ENCODE measurements at places on chromosomes 4 and X.

DNA sequence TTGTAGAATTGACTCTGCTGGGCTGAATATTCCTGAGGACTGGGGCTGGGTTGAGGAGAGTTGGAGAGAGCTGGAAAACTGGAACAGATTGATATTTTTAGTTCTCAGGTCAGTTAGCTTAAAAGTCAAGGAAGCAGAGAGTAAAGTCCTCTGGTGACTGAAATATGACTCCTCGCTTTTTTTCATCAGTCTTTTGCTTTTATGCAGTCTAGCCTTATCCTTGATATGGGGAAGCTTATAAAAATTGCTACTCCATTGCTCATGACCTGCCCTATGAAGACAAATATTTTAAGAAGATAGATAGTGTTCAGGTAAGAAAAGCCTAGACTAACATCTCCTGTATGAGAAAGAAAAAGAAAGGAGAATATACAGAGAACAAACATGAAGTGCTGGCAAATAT is 152.7 kb downstream of the C4orf33 start:
- no peak for DNase-seq

DNA sequence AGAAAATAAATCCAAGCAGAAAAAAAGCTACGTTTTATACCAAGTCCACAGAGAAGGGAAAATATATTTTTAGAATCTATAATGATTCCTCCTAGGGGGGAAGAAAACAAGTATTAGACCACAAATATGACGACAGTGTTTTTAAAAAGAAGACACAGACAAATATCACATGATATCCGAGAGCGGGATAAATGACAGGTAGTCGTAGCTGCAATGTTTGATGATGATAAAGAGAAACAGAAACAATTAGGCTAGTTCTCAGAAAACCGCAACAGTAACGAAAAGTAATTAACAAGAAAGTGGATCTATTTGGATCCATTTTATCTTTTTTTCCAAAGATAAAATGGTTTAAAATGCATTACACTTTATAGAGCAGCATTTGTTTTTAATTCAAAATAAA is 918 bp downstream of the HAUS3 start:
- DNase-seq: peak; percentile 66

GRCh38 chr4:76570141-76570973 is 135.3 kb downstream of the SHROOM3 start:
- DNase-seq: no peak

- no peak for DNase-seq
Observed at GRCh38 chrX:150715184-150715583, 22.0 kb downstream of the MTMR1 start.

- no peak for DNase-seq
Observed at GRCh38 chrX:123818243-123818642, 41.6 kb upstream of the XIAP start.

DNA sequence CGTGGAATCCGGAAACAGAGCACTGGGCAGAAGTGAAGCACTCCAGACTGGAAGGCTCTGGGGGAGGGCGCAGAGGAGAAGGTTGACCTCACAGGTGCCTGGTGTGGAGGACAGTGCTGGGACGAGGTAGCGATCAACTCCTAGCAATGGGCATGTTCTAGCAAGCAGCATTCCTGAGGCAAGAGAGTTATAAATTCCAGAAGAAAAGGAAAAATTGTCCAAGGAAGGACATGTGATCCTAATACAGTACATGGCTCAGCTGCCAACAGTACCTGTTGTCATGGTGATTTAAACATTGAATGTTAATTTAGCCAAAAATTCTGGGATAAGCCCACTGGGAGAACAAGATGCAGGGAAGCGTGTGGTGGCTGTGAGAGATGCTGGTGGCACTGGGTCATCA is 8.2 kb downstream of the ARHGAP4 start:
- no peak for DNase-seq

DNA sequence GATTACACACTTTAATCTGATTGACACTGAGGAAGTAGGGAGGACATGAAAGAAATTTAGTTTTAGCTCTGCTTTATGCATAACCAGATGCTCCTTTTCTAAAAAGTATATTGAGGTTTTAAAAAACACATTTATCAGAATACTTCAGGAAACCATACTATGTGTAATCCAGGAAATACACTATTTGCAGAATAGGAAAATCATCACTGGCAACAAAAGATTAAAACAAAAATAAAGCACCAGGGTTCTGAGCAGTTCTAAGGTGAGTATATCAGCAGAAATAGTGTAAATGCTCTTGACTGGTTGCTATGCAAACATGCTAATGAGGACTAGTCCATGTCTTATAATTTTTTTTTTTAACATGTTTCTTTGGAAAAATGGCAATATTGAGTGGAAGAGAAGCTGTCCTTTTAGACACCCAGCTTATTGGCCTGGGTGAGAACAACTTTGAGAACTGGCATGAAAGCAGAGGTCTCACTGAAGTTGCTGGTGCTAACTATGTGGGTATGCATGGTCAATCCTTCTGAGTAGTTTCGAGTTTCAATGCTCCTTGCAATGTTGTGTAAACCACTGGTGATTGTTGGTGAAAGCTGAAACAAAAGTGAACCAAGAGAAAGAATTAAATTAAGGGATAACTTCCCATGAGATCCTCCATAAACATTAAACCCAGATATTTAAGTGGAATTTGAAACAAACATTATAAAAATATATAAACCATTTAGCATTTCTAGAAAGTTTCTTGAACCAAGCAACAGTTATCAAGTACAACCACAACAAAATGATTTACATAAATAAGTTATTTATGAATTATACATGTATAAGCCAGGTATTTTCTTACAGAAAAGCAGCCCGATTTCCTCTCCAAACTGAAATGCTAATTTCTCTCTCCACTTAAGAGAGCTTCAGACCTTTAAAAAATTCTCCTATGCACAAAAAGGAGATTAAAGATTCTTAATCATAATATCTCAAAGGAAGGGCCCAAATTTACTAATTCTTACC is 20.4 kb upstream of the SCD5 start:
- DNase-seq: no peak

GRCh38 chr4:158169931-158170690 is 2.7 kb downstream of the GASK1B start:
- no peak for DNase-seq

- no peak for DNase-seq
Observed at GRCh38 chrX:127038065-127038464, 218.5 kb downstream of the PRR32 start.

- peak; percentile 82 for DNase-seq
Observed at GRCh38 chr4:76301068-76301774, 5.3 kb upstream of the STBD1 start.

DNA sequence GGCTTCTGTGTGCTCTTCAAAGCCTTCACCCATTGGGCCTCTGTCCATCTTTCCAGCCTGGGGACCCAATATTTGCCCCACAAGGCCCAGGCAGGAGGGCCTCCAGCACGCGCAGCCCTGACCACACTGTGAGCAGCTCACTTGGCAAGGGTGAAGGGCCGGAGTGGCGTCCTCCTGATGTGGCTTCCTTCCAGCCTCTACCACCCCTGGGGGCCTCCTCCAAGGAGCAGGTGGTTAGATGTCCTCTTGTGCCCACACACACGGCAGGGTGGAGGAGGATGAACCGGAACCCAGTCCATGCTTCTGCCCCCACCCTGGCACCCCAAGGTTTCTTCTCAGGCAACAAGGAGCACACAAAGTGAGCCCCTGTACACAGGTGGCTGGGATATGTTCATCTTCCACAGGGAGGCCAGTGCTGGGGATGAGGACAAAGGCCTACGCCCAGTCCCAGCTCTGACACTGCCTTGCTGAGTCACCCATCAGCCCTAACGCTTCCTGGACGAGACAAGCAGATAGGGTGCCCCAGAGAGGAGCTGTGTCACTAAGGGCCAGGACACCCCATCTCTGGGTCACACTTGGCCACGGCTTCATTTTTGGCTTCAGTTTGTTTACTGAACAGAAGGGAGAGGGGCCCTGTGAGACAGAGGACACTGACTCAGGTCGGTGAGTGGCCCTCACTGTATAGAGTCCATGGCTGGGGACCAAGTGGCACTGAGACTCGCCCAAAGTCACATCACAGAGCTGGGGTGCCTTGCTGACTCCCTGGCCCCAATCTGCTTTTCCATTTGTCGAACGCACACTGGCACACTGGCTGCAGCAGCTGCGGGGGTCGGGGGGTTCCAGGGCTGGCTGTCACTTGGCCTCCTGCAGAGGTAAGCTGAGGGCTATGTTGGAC is 1.9 kb downstream of the UBL4A start:
- DNase-seq: no peak

- DNase-seq: no peak
Observed at GRCh38 chr4:179292468-179292867, 1850.2 kb upstream of the AGA start.

- DNase-seq: no peak
Observed at GRCh38 chrX:103461156-103461555, 58.1 kb downstream of the RAB40A start.

GRCh38 chr4:153652051-153652784 is 31.9 kb upstream of the TLR2 start:
- DNase-seq: peak; percentile 61

- no peak for DNase-seq
Observed at GRCh38 chr4:46946919-46947536, 38.0 kb upstream of the COX7B2 start.

DNA sequence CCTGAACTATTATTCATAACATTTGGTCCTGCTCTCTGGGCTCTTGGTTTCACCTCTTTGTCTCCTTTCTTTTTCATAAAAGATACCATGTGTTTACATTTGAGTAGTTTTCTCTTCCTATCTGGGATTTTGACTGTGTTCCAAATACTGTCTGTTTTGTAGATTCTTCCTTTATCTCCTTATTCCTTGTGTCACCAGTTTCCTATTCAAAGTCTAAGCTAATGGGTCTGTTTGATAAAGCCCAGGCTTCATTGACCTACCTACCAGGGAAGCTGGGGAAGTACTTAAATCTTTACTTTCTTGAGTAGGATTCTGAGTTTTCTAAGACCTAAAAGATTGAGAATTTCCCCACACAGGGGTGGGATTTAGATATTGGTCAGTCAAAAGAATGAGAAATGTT is 409.5 kb downstream of the RAPGEF2 start:
- DNase-seq: no peak

DNA sequence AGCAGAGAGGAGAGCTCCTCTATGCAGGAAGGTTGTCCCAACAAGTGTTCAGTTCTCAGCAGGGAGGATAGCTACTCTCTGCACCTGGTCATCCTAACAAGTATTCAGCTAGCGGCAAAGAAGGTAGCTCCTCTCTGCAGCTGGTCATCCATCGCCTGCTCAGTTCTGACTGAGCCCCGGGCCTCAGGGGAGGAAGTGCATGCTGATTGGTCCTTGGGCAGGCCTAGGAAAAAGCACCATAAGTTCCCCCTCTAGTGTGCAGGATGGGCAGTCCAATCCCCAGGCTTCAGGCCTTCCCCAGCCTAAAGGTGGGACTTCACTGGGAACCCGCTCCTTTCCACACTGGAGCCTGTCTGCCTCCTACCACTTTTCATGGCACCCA is 4.4 kb upstream of the FBXW7 start:
- DNase-seq: no peak

DNA sequence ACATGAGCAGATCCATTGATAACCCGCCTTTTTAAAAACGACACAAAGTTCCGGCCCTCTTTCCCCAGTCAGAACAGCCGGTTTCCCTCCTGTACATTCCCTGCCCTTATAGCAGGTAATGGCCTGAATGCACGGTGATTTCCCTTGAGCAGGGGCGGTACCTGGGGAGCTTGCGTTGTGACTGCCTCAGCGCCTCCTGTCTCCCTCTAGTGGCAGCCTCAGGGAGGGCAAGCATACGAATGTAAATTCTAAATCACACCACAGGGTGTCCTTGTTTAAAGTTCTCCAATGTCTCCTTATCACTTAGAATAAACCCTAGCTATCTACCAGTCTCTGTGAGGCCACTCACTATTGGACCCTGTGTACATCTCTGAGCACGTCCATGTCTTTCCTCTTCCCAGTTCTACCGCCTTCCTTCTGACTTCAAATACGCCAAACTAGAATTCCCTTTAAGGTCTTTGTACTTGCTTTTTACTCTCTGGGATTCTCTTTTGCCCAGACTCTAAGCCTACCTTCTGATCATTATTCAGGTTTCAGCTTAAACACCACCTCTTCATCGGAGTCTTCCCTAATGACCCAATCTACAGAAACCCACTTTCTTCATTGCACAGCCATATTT is 18.4 kb upstream of the LDB2 start:
- peak; percentile 94 for DNase-seq

- no peak for DNase-seq
Observed at GRCh38 chr4:9704551-9705332, 76.7 kb upstream of the DRD5 start.

GRCh38 chr4:16617435-16617834 is 281.0 kb downstream of the LDB2 start:
- DNase-seq: no peak

GRCh38 chr4:24321616-24322015 is 262.7 kb downstream of the DHX15 start:
- no peak for DNase-seq

DNA sequence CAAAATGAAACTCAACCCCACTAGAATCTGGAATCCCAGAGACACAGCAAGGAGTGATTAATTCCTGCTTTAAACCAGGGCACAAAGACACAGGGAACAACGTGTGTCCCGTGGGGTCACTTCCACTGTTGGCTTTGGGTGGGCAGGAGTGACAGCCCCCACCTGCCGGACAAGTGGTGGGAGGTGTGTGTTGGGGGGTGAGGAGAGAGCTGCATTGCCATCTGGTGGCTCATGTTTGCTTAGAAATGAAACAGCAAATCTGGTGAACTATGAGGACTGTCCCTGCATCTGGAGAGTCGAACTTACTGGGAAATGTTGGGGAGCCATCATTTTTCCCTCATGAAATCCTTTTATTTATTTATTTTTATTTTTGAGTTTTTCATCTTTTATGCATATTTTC is 75.9 kb upstream of the AFAP1 start:
- no peak for DNase-seq

DNA sequence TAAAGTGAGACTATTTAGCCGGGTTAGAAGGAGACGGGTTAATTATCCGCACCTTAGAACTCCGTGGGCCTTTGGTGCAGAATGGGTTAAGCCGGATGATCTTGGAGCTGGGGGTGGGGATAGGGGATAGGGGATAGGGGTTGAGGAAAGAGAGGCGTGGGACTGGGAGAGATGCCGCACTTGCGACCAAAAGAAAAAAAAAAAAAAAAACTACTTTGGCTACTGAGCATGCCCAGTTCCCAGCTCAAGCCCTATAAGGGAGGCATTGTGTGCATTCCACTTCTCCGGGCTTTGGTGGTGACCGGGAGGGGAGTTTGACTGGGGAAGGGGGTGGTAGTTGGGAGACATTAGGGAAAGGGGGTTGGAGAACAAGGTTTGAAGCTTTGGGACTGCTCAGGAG is at the start of gene SLITRK4:
Gene SLITRK4, minus strand, starts transcription at position 187 of the 400 bp plus-strand sequence. CDS start 4,993 bp downstream, outside the sequence.
- no peak for DNase-seq

- no peak for DNase-seq
Observed at GRCh38 chr4:121881158-121881557, 10.9 kb upstream of the BBS7 start.

- DNase-seq: no peak
Observed at GRCh38 chr4:45082101-45082500, 355.7 kb upstream of the GNPDA2 start.

GRCh38 chr4:147596377-147596776 is 20.8 kb upstream of the TMEM184C start:
- no peak for DNase-seq

DNA sequence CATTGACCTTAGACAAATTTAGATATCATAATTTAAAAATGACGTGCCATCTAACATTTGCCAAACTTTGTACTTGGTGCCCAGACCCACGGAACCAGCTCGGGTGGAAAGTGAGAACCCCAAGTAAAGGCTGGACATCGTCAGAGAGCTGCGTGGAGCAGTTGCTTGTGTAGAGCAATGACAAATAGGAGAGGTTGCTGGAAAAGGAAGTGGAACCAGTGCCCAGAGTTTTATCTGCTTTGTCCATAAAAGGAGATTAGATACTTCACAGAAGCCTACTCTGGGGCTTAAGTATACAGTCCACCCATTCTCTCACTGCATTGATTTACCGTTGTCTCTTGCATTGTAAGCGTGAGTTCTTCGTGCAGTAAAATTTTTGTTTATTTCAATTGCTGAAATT is 5.4 kb upstream of the TBC1D1 start:
- DNase-seq: no peak

Data from activated CD4-positive, alpha-beta T cell treated with anti-CD3 and anti-CD28 coated beads, Interleukin-2, amount 10 ng/mL, durations not matched to agents 24 days and 14 days (primary cell).